Stomach (tissue), 19 donors: ENCODE measurements at places on chromosomes 5 and 9. TPM values are rescaled to one million over a fixed set of nuclear protein-coding genes. Genes with fewer than 3 reads are reported as not detected.

Gene B4GALT7
- total RNA-seq = 3.5 TPM

Gene ACOT12
- total RNA-seq = not detected

Gene EFNA5
- 26.1 TPM for total RNA-seq

Gene CYLC2
- total RNA-seq = not detected

Gene SCAI
- total RNA-seq = 11.7 TPM

Gene DOCK2
- 11.6 TPM for total RNA-seq

- no peak overlapping the region for H3K27ac ChIP-seq
- H3K27me3 ChIP-seq = no peaks in the 10 kb centered on the region
- H3K36me3 ChIP-seq = no peaks in the 10 kb centered on the region
- no peak overlapping the region for H3K4me3 ChIP-seq
- no peak for DNase-seq
- peaks cover 25% of the 10 kb centered on the region for H3K4me1 ChIP-seq
These were observed 45.5 kb upstream of the ZSWIM6 start for GRCh38 chr5:61286446-61287132.

DNA sequence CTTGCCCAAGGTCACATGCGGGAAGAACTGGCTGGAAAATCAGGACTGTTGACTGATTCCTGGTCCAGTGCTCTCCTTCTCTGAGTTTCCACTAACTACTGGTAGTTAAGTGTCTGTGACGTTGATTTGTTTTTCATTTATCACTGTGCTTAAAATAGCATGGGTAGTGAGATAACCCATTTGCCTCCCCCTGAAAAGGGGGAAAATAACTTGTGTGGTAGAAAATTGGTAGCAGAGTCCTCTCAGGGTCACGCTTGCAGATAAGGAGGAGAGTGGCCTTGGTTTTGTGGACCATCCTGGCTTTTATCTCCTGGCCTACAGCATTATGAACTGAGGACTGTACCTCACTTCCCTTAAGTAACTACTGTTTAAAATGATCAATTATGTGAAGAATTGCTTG is 10.9 kb downstream of the FUBP3 start:
- no peaks in the 10 kb centered on the region for H3K27me3 ChIP-seq
- H3K4me3 ChIP-seq = no peak overlapping the region
- H3K36me3 ChIP-seq = peaks cover 13% of the 10 kb centered on the region
- no peaks in the 10 kb centered on the region for H3K4me1 ChIP-seq
- H3K27ac ChIP-seq = no peak overlapping the region
- DNase-seq = peak; percentile 26

- peak; percentile 81 for DNase-seq
- H3K4me3 ChIP-seq = no peak overlapping the region
- H3K27me3 ChIP-seq = no peaks in the 10 kb centered on the region
- no peaks in the 10 kb centered on the region for H3K36me3 ChIP-seq
- no peaks in the 10 kb centered on the region for H3K4me1 ChIP-seq
- no peak overlapping the region for H3K27ac ChIP-seq
These were observed 6.5 kb upstream of the RICTOR start for GRCh38 chr5:39080597-39081204.

- H3K27ac ChIP-seq = no peak overlapping the region
- no peaks in the 10 kb centered on the region for H3K36me3 ChIP-seq
- H3K4me3 ChIP-seq = no peak overlapping the region
- no peak for DNase-seq
These were observed 131.1 kb downstream of the OR2K2 start for GRCh38 chr9:111198936-111199335.

DNA sequence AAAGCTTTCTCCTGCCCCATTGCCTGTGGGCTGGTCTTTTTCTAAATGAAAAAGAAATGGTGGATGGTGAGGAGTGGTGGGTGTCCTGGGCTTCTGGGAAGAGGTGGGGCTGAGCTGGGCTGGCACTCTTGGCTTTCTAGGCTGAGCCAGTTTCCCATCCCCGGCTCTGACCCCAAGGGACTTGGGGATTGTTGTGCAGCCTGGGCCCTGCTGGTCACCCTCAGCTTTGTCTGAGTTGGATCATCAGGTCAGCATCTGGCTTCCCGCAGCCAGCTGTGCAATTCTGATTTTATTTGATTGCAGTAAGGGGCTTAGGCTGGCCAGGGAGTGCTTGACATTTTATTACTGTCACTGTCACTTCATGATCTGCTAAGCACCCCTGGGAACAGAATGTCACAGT is 25.3 kb downstream of the GLRA1 start:
- peaks cover 15% of the 10 kb centered on the region for H3K4me1 ChIP-seq
- no peak for DNase-seq
- no peak overlapping the region for H3K27ac ChIP-seq
- no peaks in the 10 kb centered on the region for H3K27me3 ChIP-seq
- H3K36me3 ChIP-seq = no peaks in the 10 kb centered on the region

- no peak overlapping the region for H3K4me3 ChIP-seq
- no peaks in the 10 kb centered on the region for H3K36me3 ChIP-seq
- no peaks in the 10 kb centered on the region for H3K4me1 ChIP-seq
- H3K27me3 ChIP-seq = no peaks in the 10 kb centered on the region
- DNase-seq = no peak
These were observed 39.9 kb upstream of the EEIG1 start for GRCh38 chr9:128020692-128021091.

DNA sequence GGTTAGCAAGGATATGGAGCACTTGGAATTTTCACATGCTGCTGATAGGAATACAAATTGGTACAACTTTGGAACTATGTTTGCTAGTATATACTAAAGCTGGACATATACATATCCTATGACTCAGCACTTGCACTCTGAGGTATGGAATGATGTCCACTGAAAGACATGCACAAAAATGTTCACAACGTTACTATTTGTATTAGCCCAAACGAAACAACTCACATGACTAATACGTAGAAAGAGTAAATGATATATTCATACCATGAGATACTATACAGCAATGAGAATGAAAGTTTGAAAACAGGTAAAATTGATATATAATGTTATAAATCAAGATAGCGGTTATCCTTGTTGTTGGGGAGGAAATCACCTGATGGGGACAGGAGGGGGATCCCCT is 45.5 kb upstream of the CDC42SE2 start:
- H3K27ac ChIP-seq = no peak overlapping the region
- no peaks in the 10 kb centered on the region for H3K4me1 ChIP-seq
- DNase-seq = no peak
- no peaks in the 10 kb centered on the region for H3K27me3 ChIP-seq
- H3K36me3 ChIP-seq = no peaks in the 10 kb centered on the region

- H3K27me3 ChIP-seq = no peaks in the 10 kb centered on the region
- peak overlapping the region; percentile 41 for H3K4me3 ChIP-seq
- DNase-seq = peak; percentile 87
These were observed 1.3 kb downstream of the CD72 start for GRCh38 chr9:35616681-35617459.

- H3K36me3 ChIP-seq = no peaks in the 10 kb centered on the region
- H3K27ac ChIP-seq = no peak overlapping the region
- H3K4me3 ChIP-seq = no peak overlapping the region
- no peaks in the 10 kb centered on the region for H3K27me3 ChIP-seq
- DNase-seq = no peak
- H3K4me1 ChIP-seq = peaks cover 6% of the 10 kb centered on the region
These were observed 96.9 kb upstream of the LIFR start for GRCh38 chr5:38653389-38653788.

- peaks cover 83% of the 10 kb centered on the region for H3K27me3 ChIP-seq
- peak; percentile 51 for DNase-seq
- H3K36me3 ChIP-seq = no peaks in the 10 kb centered on the region
- peak overlapping the region; percentile 41 for H3K4me3 ChIP-seq
- peaks cover 54% of the 10 kb centered on the region for H3K4me1 ChIP-seq
- H3K27ac ChIP-seq = peak overlapping the region; percentile 40
These were observed 753 bp upstream of the STC2 start for GRCh38 chr5:173328844-173329490.
